ENCODE measurements at places on chromosomes 3 and 15.

GRCh38 chr3:150203273-150203672 lies 204.8 kb upstream of the TSC22D2 start:
- DNase-seq: no peak

DNA sequence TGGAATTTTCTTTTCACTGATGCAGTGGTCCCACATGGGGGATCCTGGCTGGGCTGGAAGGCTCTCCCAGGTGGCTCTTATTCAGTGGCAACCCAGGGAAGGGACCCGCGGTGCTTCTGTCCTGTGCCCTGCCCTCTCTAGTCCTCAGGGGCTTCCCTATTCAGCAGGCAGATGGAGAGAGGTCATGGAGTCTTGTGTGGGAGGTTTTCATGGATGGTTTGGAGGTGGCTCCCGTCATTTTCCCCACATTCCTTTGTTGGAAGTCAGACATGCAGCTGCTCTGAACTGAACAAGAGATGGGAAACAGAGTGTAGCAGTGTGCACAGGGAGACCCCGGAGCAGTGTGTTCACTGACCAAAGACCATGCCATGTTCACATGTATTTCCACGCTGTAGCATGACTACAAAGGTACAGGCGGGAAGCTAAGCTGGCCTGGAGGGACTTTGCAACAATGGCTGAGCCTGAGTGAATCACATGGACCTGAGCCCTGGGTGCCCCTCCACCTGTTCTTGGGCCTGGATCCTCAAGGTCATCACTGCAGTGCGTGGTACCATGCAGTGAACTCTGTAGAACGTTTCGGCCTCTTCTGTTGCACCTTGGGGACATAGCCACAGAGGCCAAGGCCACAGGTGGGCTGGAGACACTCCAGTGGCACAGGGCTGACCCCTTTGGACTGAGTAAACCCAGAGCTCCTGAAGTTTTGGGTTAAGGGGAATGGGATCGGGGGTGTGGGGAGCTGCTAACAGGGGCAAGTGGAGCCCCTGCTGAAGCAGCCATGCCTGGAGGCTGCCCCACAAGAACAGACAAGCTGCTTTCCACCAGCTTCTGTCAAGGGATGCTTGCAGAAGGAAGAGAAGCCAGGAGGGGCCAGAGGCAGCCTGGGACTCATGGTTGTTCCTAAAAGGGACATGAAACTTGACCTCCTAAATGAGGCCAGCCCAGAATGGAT lies 123.0 kb downstream of the ASB7 start:
- no peak for DNase-seq

DNA sequence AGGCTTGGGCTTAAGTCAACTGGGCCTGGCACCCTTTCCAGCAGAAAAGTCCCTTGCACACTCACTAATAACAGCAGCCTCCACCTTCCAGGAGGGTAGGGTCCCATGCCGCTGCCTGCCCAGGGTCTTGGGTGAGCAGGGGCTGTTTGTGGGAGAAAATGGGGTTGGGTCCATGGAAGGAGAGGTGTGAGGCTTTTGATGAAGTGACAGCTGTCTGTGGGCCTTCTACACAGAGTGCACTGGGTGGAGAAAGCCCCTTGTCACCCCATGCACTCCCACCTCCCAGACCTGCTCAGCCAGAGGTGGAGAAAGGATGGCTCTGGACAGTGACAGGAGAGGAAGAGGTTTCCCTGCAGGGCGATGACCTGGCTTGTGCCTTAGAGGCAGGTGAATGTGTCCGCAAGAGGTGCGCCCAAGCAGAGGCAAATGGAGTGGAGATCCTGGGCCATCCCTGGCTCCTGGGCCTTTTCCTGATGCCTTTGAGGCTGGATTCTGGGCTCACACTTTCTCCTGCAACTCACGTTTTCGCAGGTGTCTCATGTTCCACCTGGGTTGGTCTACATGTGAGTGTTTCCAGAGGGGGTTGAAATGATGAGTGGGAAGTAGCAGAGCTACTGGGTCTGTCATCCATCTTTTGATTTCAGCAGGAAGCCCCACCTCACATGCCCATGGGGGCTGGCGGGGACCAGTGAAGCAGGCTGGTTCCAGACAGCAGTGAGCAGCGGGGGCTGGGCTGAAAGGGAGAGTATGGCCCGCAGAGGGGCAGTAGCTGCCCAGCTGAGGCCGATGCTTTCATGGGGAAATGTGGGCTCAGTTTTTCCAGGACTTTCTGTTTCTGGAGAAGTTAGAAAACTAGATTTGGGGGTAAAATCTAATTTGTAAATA lies 85.2 kb upstream of the PRR23E start:
- no peak for DNase-seq

- no peak for DNase-seq
These were observed 1.0 kb downstream of the CPNE9 start for GRCh38 chr3:9704347-9705322.

DNA sequence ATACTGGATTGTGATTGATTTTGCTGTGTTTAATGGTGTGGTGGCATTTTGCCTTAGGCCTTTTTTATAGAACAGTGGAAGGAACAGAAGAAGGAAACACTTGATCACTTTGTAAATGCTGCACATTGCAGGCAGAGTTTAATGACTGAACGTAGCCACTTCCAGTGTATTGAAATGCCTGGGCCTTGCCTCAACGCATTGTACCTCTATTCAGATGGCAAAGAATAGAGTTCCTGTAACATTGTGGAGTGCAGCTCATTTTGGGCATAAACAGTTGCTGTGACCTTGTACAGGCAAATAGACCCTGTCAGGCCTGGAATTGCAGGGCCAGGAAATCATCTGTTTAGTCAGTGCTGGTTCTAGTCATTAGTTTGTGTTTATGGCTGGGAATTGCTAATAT lies 225.0 kb downstream of the EPHA3 start:
- DNase-seq: no peak

DNA sequence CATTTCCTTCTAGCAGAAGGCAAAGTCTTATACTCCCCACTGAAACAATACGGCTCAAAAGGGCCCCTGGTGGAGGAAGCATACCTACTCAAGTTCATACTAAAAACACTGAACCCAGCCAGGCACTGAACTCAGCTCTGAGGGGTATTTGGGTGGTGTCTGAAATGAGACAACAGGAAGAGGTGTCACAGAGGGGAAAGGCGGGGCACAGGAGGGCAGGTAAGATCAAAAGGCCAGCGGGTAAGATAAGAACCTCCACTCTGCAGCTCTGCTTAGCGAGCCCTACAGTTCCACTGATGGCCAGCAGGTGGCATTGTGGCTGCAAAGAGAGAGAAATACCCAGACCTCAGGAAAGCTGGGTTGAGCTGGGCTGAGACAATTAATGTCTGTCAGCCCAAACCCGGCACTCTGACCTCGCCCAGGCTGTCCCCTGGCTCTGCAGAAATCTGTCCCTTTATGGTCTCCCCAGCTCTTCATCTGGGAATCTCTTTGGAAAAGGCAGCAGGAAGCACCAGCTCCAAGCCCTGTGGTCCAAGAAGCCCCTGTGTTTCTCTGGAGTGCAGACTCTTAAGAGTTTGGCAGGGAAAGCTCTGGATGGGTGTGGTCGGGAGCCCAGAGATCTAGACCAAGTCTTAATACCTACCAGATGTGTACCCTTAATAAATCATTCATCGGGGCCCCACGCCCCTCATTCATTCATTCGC lies 8.4 kb downstream of the MFGE8 start:
- DNase-seq: peak; percentile 29

DNA sequence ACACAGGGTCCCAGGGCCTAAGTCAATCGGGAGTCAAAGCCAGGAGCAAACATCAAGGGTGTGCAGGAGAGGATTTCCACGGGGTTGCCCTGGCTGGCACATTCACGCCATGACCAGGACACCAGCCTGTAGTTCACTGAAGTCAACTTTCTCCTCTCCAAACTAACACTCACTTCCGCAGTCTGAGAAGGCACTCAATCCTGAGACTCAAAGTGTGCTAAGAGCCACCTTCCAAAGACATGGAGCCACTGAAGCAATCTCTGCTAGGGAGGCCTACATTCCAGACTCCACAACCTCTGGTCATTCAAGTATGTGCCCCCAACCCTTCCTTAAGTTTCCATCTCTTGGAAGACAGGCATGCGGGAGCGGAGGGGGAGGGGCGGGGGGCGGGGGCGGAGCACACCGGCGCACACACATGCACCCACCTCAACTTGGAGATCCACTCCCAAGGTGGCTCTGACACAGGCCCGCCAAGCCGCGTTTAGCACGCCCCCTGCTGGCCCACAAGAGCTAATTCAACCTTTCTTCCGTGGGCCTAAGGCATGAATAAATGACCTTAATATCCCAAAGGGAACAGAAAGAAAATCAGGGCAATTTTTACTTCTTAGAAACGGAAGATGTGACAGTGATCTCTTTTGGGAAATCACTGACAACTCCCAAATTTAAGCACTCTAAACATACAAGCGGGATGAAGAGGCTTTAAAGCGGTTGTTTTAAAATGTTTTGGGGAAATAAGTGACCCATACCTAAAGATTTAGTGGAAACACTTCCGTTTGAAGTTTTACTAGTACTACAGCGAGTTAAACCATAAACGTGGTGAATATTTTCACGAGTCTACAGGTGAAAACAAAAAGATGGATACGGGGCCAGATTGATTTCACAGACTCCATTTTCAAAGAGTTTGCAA lies 162.5 kb upstream of the CHRNA7 start:
- no peak for DNase-seq

- DNase-seq: no peak
These were observed 235.1 kb downstream of the CD47 start for GRCh38 chr3:107855710-107856109.

GRCh38 chr3:72461787-72462186 lies 386.5 kb downstream of the SHQ1 start:
- DNase-seq: no peak

All from NCI-H187 (cell line).